NCI-H1436 treated with DMSO at 0.1 percent for 48 hours (cell line): ENCODE measurements at places on chromosomes 5 and 9.

DNA sequence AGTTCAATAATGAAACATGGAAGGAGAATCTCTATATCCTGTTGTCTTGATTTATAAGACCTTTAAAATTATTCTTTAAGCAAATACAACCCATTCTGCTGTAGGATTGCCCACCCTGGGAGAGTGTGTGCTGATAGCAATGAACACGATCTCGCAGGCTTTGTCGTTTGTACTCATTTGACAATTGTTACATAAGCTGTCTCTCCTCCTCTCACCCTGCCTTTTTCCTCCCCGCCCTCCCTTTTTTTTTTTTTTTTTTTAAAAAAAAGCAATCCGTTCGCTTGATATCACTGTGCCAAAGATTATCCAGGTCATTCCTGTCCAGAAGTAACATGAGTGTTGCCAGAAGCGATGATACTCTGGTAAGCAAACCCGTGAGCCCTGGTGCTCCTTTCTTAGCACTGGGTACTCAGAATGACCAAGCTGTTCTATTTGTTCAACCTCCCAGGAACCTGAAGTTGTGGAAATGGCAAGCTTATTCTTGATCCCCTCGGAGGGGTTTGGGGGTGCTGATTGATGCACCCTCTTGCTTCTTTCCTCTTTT is 82.7 kb upstream of the CTSL start:
- no peak for DNase-seq

DNA sequence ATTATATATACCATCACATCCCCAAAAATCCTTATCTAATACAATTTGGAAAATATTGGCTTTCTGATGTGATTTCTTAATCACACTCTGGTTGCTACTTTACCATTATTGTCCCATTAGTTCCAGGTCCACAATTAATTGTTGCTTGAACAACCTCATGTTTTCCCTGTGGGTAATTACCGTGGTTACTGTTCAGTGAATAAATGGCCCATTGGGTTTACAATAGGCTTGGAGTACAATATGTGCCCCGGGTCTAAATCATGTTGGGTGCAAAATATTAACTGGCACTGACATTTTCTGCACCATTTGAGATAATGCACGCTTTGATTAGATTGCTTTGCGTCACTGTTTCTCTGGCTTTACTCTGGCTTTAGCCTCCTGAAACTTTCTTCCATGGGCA is 163.7 kb downstream of the GABBR2 start:
- no peak for DNase-seq

DNA sequence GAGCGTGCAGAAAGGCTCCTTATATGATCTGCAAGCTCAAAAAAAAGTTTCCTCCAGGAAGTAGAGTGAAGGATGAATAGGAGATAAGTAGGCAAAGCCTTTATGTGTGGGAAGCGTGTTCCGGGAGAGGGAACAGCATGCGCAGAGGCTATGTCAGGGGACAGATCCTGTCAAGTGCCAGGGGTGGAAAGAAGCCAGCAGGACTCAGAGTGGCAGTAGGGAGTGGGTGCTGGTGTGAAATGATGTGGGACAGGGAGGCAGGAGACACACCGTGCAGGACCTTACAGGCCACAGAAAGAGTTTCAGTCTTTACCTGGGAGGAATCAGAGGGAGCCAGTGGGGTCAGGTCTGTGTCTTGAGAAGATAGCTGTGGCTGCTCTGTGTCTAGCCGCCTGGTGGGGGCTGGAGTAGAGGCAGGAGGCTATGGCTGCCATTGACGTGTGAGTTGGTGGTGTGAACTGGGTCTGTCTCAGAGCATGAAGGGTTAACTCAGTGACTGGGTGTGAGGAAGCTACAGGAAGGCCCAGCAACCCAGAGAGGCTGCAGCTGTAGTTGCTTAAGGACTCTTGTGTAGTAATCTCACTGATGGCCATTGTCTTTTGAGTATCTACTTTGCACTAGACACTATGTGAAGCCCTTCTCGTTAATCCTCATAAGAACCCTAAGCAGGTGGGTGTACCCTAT is 71.3 kb downstream of the PPARGC1B start:
- no peak for DNase-seq

GRCh38 chr5:2353211-2353610 is 398.3 kb downstream of the IRX2 start:
- DNase-seq: no peak

DNA sequence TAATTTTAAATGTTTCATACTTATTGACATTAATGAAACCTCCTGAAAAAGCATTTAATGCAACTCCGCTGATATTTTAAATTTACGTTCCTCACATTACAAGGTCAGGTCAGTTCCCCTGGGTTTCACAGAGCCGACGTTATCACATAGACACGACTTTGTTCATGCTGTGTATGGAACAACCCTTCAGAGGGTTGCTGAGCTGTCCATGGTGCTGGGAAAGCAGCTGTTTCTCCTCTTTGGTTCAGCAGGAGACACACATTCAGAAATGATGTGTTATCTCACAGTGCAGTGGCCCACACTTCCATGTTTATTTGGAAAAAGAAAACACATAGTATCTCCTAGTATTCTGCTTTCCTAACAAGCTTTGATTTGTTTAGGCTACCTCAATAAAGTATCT is 53.5 kb downstream of the PPP2R2B start:
- DNase-seq: no peak

DNA sequence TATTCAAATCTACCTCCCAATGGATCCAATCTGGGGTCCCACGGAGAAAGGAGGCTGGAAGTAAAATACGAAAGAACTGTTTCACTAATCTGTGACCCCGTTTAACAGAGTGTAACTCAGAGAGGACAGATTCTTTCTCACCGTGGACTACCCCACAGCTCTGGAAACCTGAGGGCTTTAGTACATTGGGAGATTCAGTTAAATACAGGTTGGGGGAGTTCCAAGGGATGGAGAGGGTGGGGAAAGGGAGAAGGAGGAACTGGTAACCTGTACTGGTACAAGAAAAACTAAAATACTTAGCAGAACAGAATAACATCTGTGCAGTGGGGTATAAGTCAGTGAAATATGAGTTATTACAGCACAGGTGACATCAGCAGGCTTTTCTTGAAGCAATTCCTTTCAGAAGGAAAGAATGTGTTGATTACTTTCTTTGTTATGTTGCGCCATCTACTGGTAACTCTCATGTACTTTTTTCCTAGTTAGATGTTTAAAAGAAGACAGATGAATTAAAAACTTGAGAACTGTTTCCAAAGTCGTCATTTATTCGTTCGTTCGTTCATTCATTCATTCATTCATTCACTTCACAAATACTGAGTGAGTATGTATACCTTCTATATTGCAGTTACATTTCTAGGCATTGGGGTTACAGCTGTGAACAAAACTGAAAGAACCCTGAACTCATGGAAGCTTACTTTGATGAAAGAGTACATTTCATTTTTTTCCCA is 30.0 kb upstream of the STOM start:
- peak; percentile 6 for DNase-seq

GRCh38 chr9:93297659-93298497 is 113.9 kb downstream of the WNK2 start:
- DNase-seq: no peak

GRCh38 chr5:152170350-152170749 is 234.7 kb downstream of the NMUR2 start:
- no peak for DNase-seq

- no peak for DNase-seq
These were observed 121.3 kb downstream of the LHFPL2 start for GRCh38 chr5:78527054-78527859.

- no peak for DNase-seq
These were observed 155.0 kb upstream of the IRX2 start for GRCh38 chr5:2906302-2907090.
